Mesothelial cell of epicardium (in vitro differentiated cells): ENCODE measurements at places on chromosomes 5 and 9.

GRCh38 chr5:96957254-96958049, 21.6 kb downstream of the LNPEP start:
- peaks cover 32% of the 10 kb centered on the region for H3K4me1 ChIP-seq
- peaks cover 7% of the 10 kb centered on the region for H3K36me3 ChIP-seq
- no peak overlapping the region for H3K4me3 ChIP-seq
- H3K27me3 ChIP-seq, result no peaks in the 10 kb centered on the region
- H3K27ac ChIP-seq, result no peak overlapping the region
- no peak for DNase-seq

GRCh38 chr9:84823421-84824271, 154.1 kb downstream of the NTRK2 start:
- H3K4me1 ChIP-seq, result peaks cover 17% of the 10 kb centered on the region
- DNase-seq, result no peak
- H3K27me3 ChIP-seq, result peaks cover 6% of the 10 kb centered on the region
- H3K27ac ChIP-seq, result no peak overlapping the region
- no peaks in the 10 kb centered on the region for H3K36me3 ChIP-seq

- peak overlapping the region; percentile 45 for H3K27ac ChIP-seq
- no peaks in the 10 kb centered on the region for H3K27me3 ChIP-seq
- DNase-seq, result no peak
These were observed 59.3 kb downstream of the DPYSL3 start for GRCh38 chr5:147450606-147451005.

DNA sequence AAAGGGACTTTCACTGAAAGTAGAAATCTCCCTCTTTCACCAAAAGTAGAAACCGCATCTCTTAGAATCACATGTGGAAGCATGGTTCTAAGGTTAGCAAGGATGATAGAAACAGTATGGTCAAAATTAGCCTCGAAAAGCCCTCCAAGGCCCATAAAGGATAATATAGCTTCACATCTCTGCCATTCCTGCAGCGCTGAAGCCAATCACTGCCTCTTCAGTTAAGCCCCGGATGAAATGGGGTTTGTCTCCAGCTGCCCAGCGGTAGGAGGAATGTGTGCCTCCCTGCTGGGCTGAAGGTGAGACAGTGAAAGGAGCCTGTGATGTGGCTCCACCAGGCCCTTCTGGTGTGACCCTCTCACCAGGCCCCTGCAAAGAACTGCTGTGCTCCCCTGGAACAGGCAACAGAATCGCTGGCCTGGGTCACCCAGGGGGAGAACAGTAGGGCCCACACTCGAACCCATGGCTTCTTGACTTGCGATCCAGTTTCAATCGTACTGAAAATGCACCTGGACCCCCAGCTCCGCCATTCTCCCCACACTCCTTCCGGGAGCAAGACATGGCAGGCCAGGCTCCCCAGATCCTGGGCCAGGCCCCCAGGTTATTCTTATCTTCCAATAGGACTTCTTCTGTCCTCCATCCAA, 47.2 kb downstream of the CAMK2A start:
- H3K4me1 ChIP-seq, result peaks cover 13% of the 10 kb centered on the region
- no peaks in the 10 kb centered on the region for H3K36me3 ChIP-seq
- no peaks in the 10 kb centered on the region for H3K27me3 ChIP-seq
- H3K4me3 ChIP-seq, result no peak overlapping the region

DNA sequence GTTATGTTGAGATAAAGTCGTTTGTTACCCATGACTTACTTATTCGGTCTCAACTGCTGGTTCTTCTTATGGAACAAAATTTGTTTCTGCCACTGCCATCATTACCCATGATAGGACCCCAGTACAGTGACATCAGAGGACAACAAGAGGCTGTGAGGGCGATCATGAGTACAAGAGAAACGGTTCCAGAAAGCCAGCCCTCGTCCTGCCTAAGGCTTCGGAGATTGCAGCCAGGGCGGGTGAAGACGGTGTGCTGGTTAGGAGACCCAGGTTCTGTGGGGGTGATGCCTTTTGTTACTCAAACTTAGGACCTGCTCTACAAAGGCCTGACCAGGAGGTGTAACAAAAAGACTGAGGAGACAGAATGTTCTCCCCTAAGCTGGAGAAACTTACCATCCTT, 10.9 kb downstream of the FYB1 start:
- no peak for DNase-seq
- no peaks in the 10 kb centered on the region for H3K27me3 ChIP-seq
- H3K4me1 ChIP-seq, result peaks cover 2% of the 10 kb centered on the region
- no peaks in the 10 kb centered on the region for H3K36me3 ChIP-seq
- H3K27ac ChIP-seq, result no peak overlapping the region
